AG09319 (cell line): ENCODE measurements at places on chromosomes 16 and 17.

DNA sequence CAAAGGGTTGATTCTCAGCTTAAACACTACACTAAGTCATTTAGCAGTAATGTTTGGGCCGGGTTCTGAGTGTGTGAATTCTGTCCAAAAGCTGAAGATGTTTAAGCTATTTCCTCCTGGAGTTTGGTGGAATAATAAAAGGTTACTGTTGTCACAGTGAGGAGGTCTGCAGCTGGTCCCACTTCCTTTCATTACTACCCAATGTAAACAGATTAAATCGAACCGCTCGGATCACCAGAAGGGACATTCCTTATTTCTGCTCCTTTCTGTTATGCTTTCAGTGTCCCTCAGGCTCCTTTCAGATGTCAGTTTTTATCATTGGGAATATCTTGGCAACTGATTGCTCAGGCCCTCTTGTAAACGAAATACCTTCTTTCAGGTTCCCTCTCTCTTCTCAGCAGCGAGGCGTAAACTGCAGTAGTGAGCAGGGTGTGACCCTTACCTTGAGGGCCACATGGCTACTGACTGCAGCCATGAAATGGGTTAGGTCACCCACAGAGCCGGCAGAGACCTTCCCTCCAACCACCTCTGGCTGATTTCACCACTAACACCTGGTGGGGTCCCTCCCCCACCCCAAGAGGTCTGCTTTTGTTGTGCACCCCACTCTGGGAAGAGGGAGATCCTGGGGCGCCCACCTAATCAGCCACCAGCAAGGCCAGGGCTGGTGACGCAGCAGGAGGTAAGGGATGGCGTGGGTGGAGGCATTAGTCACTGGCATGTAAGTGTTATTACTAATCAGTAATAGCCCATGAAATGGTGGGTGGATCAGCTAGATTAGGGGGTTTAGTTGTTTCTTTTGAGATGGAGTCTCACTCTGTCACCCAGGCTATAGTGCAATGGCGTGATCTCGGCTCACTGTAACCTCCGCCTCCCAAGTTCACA lies 117.6 kb downstream of the VPS53 start:
- DNase-seq = no peak

GRCh38 chr17:8426802-8427201 lies 8.9 kb upstream of the NDEL1 start:
- DNase-seq = no peak

DNA sequence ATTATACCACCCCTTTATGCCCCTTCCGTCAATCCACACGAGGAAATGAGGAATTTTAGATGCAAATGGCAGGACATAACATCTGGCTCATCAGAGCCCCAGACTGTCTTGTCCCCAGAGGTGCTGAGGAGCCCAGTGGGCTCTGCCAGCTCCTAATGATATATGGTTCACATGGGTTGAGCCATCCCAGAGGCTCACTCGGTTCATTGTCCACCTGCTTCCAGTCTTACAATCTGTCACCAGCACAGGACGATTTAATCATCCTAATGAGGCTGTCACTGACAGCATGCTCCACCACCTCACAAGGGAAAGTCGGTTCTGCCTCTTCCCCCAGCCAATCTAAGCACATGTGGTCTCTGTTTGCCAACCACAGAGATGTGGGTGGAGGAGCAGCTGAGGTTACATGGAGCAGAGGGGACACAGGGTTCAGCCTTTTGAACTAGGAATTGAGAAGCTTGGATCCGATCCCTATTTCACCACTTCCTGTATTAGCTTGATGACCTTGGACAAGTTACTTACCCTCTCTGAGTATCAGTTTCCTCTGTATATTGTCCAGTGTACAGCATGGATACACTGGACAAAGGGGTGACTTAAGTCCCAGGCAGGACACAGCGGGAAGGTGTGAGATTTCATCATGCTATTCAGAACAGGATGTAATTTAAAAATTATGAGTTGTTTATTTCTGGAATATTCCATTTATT lies 27.0 kb upstream of the DHX8 start:
- DNase-seq = peak; percentile 56

DNA sequence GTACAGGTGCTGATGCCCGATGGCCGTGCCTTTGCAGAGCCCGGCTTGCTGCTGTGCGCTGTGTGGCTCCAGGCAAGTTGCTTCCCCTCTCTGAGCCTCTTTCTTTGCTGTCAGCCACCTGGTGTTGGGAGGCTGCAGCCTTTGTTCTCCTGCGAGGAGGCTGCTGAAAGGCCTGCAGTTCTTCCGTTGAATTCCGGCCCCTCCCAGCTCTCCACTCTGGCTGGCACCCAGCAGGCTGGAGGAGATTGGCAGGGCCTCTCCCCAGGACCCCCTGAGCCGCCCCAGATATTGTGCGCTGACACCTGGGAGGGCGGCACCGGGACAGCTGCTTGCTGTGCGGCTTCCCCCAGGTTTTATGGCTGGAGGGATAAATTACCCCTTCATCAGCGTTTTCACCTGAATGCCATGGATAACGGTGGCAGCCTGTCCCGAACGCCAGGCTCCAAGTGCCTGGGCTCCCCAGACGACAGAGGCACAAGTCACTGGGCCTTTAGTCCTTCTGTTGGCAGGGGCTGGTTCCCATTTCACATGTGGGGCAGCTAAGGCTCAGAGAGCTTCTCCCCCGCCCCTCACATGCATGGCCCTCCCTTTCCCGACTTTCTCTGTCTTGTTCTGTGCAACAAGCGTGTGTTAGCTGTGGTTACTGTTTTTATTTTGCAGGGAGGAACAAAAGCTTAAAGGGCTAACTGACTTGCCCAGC lies 35.1 kb upstream of the GSE1 start:
- DNase-seq = no peak

DNA sequence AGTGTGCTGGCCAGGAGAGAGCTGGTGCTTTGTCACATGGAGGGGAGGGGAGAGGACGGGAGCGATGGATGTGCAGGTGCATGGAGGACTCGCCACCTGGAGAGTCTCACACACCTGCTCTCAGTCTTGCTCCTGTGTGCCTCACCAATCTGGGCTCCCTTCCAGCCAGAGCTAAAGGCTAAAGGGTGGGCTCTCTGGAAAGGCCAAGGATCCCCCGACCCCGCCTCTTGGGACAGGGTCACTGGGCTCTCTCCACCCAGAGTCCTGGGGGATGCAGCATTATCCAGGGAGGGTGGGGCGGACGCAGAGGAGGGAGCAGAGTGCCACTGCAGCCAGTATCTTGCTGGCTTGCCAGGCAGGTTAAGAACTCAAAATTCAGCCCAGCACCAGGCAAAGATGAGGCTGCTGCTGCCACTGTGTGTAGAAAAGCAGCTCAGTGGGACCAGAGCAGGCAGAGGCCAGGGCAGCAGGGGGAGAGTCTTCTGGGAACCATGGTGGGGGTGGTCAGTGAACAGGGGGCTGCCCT lies 5.4 kb upstream of the STAT5B start:
- no peak for DNase-seq

DNA sequence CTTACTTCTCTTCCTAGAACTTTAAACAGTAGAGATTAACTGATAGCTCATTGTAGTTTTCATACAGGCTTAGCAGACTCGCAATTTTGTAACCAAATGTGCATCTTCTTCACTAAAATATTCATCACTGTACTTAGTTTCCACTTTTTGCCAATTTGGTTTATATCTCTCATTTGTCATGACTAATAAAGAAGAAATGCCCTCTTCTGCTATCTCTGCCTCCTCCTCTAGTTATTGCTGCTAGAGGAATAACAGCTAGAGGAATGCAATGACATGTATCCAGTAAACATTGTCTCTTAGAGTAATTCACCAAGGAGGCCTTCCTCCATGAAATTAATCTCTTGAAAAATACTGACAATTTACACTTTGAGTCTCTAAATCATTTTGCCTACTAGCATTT lies 115.5 kb upstream of the COX10 start:
- DNase-seq = no peak

DNA sequence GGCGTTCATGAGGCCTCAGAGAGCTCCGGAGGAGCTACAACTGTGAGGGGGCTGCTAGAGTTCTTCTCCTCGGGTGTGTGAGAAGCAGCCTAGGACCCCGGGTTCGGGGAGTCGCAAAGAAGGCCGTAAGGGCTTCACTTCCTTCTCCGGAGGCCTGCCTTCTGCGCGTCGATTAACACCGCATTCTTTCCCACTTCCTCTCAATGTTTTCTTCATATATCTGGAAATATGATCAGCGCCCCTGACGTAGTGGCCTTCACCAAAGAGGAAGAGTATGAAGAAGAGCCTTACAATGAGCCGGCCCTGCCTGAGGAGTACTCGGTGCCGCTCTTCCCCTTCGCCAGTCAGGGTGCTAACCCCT lies 449 bp downstream of the SMCR8 start:
- DNase-seq = no peak

- DNase-seq = no peak
These were observed 5.6 kb downstream of the IL4R start for GRCh38 chr16:27319257-27319965.

GRCh38 chr17:82878527-82878926 lies 38.7 kb upstream of the ZNF750 start:
- DNase-seq = no peak

DNA sequence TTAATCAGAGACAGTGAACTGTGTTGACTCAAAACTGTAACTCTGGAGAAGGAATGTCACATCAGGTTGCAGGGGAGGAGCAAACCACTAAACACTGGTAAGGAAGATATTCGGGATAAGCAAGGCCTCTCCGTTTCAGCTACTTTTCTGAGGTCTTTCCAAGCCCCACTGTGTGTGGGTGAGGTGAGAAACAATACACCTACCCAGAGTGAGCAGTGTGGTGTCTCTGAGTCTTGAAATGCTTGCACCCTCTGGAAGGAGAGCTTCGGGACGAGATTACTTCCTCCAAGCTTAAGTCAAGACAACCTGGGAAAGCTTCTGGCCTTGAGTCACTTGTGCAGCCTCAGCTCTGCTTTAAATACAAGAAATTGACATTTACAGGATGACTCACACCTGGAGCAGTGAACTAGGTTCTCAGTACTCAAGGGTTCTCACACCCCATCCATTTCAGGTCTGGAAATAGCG lies 2.5 kb upstream of the MAP3K14 start:
- DNase-seq = no peak

GRCh38 chr16:56793492-56793891 lies 63.6 kb downstream of the NUP93 start:
- DNase-seq = no peak

- peak; percentile 44 for DNase-seq
These were observed 611.3 kb upstream of the SALL1 start for GRCh38 chr16:51762081-51762996.

DNA sequence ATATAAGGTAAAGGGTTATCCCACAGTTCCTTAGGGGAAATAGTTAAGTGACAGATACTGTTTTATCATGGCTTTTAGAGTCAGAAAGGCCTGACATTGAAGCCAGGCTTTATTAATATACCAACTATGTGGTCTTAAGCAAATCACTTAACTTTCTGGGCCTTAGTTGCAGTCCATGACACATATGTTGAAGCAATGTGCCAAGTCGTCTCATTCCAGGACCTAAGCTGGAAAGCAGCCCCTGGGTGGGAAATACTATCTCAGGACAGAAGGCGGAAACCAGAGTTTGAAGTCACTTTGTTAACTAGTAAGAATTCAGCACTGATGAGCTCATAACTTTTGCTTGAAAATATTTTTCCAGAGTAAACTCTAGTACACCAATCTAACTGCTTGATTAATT lies 80.0 kb downstream of the USP32 start:
- DNase-seq = no peak

DNA sequence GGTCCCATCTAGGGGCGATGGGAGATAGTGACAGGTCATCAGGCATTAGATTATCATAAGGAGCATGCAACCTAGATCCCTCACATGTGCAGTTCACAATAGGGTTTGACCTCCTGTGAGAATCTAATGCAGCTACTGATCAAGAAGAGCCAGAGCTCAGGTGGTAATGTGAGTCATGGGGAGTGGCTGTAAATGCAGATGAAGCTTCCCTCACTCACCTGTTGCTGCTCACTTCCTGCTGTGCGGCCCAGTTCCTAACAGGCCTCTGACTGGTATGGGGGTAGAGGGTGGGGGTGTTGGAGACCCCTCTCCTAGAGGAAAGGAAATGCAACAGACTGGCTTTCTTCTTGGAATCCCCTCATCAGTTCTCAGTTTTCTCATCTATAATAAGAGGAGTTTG lies 131.4 kb downstream of the CA10 start:
- DNase-seq = no peak
